Sciatic nerve (tissue), 2 donors: ENCODE measurements at places on chromosomes 1 and 21. TPM values are rescaled to one million over a fixed set of nuclear protein-coding genes. Genes with fewer than 3 reads are reported as not detected.

TFF2 gene
- not detected for total RNA-seq

HFM1 gene
- 2.3 TPM for total RNA-seq

LCE3E gene
- not detected for total RNA-seq

PLA2G2F gene
- not detected for total RNA-seq

LIN28A gene
- total RNA-seq: not detected

OMA1 gene
- 40.2 TPM for total RNA-seq

CORT gene
- total RNA-seq: 0.62 TPM

PPM1J gene
- 1.8 TPM for total RNA-seq

BRDT gene
- total RNA-seq: not detected

INAVA gene
- total RNA-seq: 0.45 TPM

TRIM46 gene
- total RNA-seq: 4.8 TPM

HSD3B1 gene
- total RNA-seq: not detected

ADCY10 gene
- 0.67 TPM for total RNA-seq

FCRL3 gene
- 1.2 TPM for total RNA-seq

TRIM58 gene
- 22.9 TPM for total RNA-seq

LPAR3 gene
- 0.36 TPM for total RNA-seq

RAB7B gene
- 5.1 TPM for total RNA-seq

ITLN2 gene
- not detected for total RNA-seq

OLFML3 gene
- total RNA-seq: 46.0 TPM

AVPR1B gene
- total RNA-seq: not detected

CEP170 gene
- total RNA-seq: 127 TPM

PLEKHN1 gene
- total RNA-seq: 0.40 TPM

AMY2B gene
- total RNA-seq: 53.7 TPM

TMEM61 gene
- total RNA-seq: not detected

TLR5 gene
- 16.4 TPM for total RNA-seq

TFAP2E gene
- total RNA-seq: 3.4 TPM

KCNN3 gene
- total RNA-seq: 1.8 TPM

FCGR2B gene
- total RNA-seq: 30.2 TPM

CYP4B1 gene
- total RNA-seq: 20.9 TPM

NCAM2 gene
- 41.2 TPM for total RNA-seq

OLIG2 gene
- total RNA-seq: not detected

MAEL gene
- total RNA-seq: 0.62 TPM

DYNLT4 gene
- total RNA-seq: 0.49 TPM

FALEC gene
- not detected for total RNA-seq

S1PR1 gene
- 64.7 TPM for total RNA-seq

ABCB10 gene
- 16.1 TPM for total RNA-seq

CNIH4 gene
- total RNA-seq: 51.3 TPM

OR2T11 gene
- not detected for total RNA-seq

PLA2G2C gene
- 0.36 TPM for total RNA-seq

OR2T33 gene
- total RNA-seq: not detected

ASPM gene
- total RNA-seq: 0.45 TPM

OR2L3 gene
- 0.13 TPM for total RNA-seq

LRRC8C gene
- 19.6 TPM for total RNA-seq

PTAFR gene
- 7.0 TPM for total RNA-seq

ERG gene
- 41.6 TPM for total RNA-seq

GMEB1 gene
- 12.4 TPM for total RNA-seq

CLSTN1 gene
- total RNA-seq: 121 TPM

MIXL1 gene
- total RNA-seq: not detected

SPRR4 gene
- total RNA-seq: not detected

IFNLR1 gene
- total RNA-seq: 0.49 TPM

CFHR1 gene
- 1.3 TPM for total RNA-seq

TMEM240 gene
- 7.1 TPM for total RNA-seq

GALE gene
- total RNA-seq: 15.8 TPM

OR2L13 gene
- total RNA-seq: 0.36 TPM

CDK18 gene
- total RNA-seq: 9.4 TPM

CAPN8 gene
- not detected for total RNA-seq
